ENCODE measurements at places on chromosomes 1 and 21.
A peak's percentile ranks its signal among the peaks of the same experiment; 100 is the strongest.

- DNase-seq = no peak
These were observed 398.8 kb downstream of the TGFB2 start for GRCh38 chr1:218743861-218744505.

DNA sequence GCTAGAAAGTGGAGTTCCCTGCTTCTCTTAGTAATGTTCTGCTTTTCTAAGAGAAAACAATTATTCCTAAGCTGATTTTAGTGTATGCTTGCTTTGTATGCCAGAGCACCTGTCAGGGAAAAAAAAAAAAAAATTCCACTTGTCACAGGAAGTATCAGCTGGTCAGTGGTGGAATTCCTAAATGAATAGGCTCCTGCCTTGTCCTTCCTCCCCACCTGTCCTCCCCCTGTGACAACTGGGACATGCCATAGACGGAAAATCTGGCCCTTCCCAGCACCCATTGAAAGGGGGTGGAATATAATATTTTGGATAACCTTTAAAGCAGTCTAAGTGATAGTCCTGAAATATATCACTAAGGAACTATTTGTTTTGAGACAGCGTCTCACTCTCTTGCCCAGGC is 10.8 kb downstream of the FNDC5 start:
- no peak for DNase-seq

- DNase-seq = no peak
These were observed 14.7 kb upstream of the SPOCD1 start for GRCh38 chr1:31830511-31830910.

DNA sequence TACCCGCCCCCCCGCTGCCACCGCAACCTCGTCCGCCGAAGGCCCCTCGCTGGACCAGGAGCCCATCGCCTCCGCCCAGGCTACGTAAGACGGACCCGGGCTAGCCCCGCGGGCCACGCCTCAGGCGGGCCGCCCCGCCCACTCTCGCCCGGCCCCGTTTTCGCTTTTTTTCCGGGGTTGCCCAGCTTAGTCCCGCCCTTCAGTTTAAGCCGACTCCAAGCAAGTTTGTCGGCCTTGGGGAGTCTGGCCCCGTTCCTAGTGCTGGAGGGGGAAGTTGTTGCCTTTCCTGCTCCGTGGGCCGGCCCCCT is 3.0 kb downstream of the RUSC1 start:
- DNase-seq = peak; percentile 85

- no peak for DNase-seq
These were observed 57.1 kb upstream of the COX20 start for GRCh38 chr1:244778344-244778743.

DNA sequence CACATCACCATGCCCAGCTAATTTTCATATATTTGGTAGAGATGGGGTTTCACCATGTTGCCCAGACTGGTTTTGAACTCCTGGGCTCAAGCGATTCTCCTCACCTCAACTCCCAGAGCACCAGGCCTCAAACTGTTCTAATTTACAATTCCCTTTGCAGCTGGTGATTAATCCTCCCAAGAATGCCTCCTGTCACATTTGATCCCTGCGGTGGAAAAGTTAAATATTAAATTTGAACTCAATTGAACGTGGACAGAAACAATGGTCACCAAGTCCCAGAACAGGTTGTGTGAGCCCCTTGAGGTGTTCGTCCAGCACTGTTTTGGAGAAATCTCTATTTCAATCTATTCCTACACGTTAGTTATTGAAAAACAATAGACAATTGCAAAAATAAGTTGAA is 2.0 kb upstream of the ANKRD35 start:
- DNase-seq = no peak

DNA sequence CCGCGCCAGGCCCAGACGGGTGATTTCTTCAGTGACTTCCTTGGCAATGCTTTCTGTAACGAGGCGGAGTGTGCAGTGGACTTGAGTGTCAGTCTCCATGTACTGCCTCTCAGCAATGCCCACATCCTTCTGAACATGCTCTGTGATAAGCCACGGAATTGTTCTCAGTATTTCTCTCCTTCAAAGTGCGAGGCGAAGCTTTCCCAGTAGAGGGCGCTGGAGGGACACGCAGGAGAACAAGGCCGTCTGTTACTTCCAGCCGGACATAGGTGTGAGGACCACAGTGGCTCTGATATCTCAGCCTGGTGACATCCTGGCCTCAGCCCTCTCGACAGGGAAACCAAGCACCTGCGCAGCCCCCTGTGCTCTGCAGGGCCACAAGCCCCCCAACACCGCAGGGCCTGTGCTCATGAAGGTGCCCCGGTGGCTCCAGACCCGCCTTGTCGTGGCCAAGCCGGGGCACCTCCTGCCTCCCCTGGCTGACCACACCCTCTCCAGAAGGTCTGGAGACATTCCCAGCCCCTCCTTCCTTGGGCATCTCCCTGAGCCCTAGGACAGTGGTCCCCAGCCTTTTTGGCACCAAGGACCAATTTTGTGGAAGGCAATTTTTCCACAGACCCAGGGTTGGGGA is 46.1 kb upstream of the BACE2 start:
- DNase-seq = no peak

DNA sequence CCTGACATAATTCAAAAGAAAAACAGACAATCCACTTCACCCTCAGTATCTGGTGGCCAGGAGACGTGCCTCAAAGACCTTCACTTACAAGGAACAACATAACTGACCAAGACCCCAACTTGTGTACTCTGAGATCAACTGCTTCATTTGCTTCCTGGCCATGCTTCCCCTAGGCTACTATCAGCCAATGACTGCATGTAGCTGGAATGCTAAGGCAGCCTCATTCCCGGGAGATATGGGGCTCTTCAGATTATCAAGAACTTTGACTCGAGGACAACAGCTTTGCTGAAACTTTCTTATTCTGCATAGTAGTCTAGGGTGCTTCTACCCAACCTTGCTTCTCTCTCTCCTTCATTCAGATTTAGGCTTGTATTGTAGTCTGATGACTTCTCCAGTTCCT is 11.7 kb upstream of the UCK2 start:
- DNase-seq = no peak

- no peak for DNase-seq
These were observed 11.4 kb downstream of the THBS3 start for GRCh38 chr1:155196103-155196892.

GRCh38 chr1:82079607-82080006 is 278.9 kb downstream of the ADGRL2 start:
- no peak for DNase-seq

- DNase-seq = no peak
These were observed 86.7 kb upstream of the MARK1 start for GRCh38 chr1:220441211-220441610.

DNA sequence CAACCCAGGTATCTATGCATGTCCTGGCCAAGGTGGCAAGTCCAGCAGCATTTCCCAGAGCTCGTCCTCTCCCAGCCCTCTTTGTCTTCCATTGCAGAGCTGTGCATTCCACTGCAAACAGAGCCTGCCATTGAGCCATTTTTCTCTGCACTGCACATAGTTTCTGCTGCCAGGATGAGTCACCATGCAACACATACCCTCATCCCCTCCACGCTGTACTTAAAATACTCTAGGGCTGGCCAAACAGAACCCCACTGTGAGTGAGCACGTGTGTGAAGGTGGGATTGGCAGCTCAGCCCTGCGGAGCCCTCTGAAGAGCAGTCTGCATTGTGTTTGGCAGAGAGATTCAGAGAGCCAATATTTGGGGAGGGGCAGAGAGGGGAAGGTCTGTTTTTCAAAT is 3.9 kb upstream of the ATP1B1 start:
- peak; percentile 64 for DNase-seq

DNA sequence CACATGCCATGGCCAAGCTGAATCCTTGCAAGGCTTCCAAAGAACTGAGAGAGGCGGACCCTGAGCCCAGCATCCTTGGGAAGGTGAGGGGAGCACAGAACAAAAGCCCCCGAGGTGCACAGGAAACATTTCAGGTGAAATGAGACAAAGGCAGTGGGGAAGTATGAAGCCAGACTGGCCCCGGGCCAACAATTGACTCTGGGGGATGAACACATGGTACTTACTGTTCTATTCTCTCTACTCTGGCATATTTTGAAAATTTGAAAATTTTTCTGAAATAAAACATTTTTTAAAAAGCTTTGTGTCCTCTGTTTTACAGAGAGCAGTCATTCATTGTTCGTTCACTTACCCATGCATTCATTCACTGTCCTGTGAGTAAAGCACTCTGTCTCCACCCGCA is 77.7 kb downstream of the GRIK3 start:
- DNase-seq = no peak

DNA sequence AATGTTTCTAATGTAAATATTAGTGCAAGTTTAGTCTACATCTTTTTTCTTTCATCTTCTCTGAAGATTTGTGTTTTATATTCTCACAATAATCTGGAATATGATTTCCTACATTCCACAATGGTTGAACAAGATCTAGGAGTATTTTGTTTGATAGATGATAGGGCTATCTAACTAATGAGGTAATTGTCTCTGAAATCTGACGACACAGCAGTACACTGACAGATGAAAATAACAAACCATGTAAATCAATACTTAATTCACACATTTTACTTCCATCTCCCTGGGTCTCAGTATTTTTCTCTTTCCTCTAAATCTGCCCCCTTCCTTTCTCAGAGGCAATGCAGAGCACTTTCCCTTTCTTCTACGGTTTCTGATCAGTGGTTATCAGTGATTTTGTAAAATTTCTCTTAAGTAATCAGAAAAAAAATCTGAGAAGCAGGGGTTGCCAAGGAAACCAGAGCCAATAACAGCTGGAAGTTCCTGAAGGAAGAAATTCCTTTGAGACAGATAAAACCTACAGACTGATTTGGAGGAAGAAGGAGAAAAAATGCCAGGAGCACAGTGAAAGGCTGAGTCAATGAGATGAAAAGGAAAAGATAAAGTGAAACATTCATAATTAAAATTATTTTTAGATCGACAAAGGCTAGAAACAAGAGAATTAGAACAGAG is 7.3 kb upstream of the ANKRD13C start:
- no peak for DNase-seq

- no peak for DNase-seq
These were observed 9.9 kb downstream of the PHLDA3 start for GRCh38 chr1:201459052-201459451.

- DNase-seq = no peak
These were observed 45.9 kb downstream of the SAMD13 start for GRCh38 chr1:84347271-84347931.

DNA sequence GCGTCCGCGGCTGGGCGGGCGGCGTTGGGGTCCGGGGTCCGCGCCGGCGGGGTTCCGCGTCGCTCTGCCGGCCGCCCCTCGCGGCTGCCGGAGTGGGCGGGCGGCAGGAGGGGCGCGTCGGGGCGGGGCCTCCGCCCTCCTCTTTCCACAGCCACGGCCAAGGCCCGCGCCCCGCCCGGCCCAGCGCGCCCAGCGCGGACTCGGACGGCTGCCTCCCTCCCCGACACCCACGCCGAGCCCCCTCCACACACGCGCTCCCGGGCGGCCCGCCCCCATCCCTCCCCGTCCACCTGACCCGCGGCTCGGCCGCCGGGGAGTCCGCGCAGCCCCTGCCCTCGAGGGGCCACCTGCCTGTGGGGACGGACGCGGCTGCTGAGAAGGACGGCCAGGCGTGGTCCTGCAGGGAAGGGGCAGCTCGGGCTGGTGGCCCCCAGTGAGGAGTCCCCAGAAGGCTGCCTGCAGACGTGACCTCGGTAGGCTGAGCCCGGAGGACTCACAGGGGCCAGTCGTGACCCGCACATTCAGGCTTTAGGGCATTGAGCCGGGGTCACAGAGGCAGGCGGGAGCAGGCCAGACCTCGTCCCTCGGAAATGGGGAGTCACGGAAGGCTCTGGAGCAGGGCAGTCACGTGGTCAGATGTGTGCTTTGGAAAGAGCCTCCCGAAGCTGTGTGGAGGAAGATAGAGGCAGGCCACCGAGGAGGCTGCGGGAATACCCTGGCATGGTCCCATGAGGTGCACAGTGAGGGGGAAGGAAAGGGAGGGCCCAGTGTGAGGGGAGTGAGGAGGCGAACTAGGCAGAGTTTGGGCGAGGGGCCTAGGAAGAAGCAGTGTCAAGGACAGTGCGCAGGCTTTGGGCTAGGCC is at the start of gene COL8A2:
COL8A2 (minus strand) TSS at position 94 of the 863 bp plus-strand sequence. CDS start 24,980 bp downstream, outside the sequence.
- DNase-seq = no peak

DNA sequence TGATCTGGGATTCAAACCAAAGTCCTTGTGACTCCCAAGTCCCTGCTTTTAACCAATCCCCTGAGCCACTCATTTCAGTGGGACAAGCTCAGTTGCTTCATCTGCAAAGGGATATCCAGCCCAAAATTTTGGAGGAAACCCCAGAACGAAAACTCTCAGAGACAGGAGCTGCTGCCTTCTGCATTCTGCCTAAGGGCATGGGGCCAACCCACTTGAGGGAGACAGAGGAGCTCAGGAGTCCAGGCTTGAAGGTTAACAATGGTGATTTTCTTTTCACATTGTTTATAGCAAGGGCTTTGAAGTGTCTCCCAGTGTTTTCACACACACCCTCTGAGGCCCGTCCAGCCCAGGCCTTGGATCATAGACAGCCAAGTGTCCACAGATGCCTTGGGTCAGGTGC is 148.1 kb upstream of the CTTNBP2NL start:
- DNase-seq = no peak

DNA sequence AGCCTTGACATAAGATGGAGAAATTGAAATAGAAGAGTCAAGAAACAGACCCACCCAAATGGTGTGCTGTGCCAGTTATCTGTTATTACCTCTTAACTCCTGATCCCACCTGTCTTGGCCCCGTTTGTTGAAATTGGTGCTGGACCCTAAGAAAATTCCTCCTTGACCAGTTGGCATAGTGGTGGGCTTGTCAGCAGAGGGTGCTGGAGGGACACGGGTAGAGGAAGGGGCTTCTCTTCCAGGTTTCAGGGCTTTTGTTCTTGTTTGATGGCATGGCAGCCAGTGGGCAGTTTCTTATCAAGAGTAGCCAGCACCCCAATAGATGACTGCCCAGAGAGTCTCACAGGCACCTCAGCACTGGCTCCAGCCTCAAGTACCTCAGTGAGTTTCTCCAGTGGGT is 51.6 kb downstream of the PCBP3 start:
- no peak for DNase-seq

GRCh38 chr1:95679262-95679661 is 445.3 kb downstream of the RWDD3 start:
- DNase-seq = no peak

GRCh38 chr1:5725406-5725805 is 266.8 kb downstream of the NPHP4 start:
- DNase-seq = no peak

- DNase-seq = peak; percentile 43
These were observed 16.4 kb downstream of the GPSM2 start for GRCh38 chr1:108893141-108893530.

DNA sequence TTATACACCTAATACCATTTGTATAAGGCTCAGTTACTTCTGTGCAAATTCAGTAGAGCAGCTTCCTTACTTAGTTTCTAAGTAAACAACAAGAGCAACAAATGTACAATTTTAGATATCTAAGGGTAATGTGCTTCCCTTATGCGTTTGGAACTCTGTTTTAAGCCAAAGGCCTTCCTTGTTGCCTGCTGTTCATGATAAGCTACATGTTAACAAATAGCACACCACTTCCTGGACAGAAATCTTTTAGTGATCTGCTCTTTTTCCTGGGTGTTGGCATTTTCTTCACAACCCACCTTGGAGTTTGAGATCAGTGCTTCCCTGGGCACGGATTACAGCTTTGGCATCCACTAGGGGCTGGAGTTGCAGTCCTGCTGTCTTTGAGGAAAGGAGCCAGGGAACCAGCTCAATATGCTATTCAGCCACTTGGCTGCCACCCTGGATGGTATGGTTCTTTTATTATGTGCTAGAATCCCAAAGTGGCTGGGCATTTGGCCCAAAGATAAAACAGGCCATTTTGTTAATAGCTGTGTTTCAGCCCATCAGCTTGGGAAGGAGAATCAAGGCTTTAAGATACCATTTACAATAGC is 55.6 kb upstream of the ADAR start:
- peak; percentile 80 for DNase-seq
